Cortex of kidney (tissue), 1 donor: ENCODE measurements at places on chromosomes 5 and 9.

DNA sequence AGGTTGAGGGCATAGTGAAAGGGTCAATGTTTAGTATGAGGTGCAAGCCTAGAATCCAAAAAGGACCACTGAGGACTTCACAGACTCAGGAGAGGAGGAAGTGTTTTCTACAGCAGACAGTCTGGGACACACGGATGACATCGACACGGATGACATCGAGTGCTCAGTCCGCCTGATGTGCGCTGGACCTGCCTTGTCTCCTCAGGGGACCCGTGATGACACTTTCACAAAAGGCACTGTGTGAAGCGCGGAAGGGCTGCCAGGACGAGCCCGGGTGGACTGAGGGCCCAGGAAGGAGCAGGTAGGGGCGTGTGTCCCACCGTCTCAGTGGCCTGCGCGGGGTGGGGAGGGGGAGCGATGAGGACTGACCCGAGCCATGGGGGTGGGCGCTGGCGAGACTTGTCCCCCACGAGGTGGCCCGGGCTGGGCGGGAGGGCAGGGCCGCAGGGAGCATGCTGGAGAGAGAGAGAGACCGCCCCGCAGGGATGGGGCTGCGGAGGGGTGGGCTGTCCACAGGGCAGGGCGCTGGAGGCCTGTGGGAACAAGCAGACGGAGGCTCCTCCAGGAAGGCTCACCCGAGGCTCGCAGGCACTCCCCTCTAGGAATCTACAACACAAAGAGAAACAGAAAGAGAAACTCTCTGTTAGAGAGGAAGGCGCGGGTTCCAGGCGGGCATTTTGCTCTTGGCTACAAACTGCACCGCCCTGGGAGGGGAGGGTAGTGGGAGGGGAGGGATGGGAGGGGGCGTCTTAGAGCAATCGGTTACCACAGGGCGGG lies 54.9 kb downstream of the USP20 start:
- no peak for DNase-seq

GRCh38 chr9:127213859-127214258 lies 50.7 kb upstream of the GARNL3 start:
- no peak for DNase-seq

DNA sequence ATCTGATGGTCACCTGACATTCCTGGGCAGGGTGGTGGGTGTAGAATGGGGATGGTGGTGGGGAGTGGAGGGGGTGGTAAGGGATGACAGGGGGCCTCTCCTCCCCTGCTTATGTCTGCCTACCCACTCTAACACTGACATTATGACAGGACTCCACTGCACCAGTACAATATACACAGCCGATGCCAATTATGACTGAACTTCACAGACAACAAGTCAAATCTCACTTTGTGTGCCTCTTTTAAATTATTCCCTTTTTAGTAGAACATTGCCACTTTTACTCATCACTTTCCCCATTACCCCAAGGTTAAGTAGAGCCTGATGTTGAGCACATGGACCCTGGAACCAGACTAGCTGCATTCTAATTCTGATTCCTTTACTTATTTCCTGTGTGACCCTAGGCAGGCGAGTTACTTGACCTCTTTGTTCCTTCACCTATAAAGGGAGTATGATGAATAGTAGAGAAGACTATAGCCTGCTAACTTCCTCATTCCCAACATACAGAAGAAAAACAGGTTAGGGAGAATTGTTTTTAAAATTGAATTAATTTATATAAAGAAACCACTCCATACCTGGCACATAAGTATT lies 464.7 kb downstream of the DMRT2 start:
- DNase-seq = no peak

GRCh38 chr5:125659316-125660023 lies 763.7 kb upstream of the GRAMD2B start:
- DNase-seq = no peak

- DNase-seq = no peak
Observed at GRCh38 chr5:32615236-32615635, 29.9 kb downstream of the SUB1 start.
